ENCODE measurements at places on chromosomes 12 and 14.
A peak's percentile ranks its signal among the peaks of the same experiment; 100 is the strongest.

DNA sequence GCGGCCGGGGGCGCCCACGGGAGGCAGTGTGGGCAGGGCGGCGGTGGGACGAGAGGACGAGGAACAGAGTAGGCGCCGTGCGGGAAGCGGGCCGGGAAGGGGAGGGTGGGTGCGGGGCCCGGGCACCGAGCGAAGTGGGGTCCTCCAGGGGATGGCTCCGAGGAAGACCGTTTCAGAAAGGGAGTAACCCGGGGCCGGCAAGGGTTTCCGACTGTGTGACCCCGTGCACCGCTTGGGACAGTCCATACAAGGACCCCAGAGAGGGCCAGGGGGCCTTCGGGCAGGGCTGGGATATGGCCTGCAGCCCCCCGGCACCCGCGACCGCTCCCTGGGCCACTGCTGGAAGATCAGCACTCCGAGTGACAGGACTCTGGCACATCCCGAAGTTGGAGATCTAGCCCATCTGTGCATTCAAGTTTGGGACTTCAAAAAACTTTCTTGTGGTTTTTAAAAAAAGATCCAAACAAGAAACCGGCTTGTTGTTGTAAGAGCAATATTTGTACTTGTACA lies 448 bp downstream of the TSPAN9 start:
- peak; percentile 8 for DNase-seq

- no peak for DNase-seq
Measured at GRCh38 chr14:65359503-65359902, 53.0 kb upstream of the FUT8 start.

- DNase-seq, result no peak
Measured at GRCh38 chr14:74255281-74255680, 16.0 kb downstream of the VSX2 start.

DNA sequence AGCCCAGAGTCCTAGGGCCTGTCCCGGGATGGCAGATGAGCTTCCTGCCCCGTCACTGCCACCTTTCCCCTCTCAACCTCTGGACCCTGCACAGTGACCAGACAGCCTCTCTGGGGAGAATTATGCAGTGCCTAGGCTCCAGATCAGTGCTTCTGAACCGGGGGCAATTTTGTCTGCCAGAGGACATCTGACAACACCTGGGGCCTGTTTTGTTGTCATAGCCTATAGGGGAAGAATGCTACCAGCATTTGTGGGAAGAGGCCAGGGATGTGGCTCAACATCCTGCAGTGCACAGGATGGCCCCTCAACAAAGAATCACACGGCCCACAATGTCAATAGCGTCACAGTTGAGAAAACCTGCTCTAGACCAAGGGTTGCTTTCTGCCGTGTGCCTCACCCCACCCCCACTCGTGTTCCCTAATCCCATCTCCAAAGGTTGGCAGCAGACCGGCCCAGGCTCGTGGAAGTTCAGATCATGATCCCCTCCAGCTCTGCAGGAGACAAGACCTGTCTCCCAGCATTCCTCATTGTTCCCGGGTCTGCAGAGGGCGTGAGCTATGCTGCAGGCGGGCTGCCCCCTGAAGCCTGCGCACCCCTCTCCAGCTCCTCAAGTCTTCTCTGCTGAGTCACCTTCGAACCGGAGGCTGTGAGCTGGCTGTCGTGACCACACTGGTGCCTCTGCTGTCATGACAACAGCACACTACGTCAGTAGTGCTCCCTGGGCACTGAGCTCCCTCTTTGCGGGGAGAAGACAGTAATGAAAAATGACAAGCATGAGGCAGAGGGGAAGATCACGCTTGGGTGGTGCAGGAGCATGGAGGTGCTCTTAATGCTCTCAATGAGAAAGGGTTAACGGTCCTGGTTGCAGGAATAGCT lies 2.0 kb upstream of the GAPDH start:
- peak; percentile 83 for DNase-seq

GRCh38 chr12:4303750-4304149 lies 17.3 kb upstream of the TIGAR start:
- no peak for DNase-seq

DNA sequence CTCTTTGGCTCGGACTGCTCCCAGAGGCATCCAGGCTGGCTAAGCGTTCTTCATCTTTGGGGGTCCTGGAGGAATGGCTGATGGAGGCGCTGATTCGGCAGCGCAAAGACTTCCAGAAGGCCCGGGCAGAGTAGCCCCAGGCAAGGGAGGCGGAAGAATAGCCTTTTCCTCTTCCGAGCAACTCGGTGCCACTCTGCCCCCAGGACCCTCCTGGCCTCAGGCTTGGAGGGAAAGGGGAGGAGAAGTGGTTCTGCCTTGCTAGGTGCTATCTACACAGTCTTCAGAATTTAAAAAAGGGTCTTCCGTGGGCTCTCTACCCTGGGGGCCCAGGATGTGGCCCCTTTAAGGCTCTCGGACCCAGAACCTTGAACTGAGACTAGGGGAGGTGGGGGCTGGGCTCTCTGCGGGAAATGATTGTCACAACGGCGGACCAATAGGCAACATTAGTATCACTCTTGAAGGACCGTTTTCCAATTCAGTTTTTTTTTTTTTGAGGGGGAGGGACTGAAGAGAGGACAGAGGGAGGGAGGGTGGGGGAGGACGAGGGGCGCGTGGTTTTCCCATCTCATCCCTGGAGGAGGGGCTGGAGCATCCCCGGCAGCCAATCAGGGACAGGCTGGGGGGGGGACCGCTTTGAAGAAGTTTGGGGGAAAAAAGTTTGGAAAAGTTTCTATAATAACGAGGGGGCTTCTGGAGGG lies at the start of gene NFATC4:
NFATC4 (plus strand) TSS at position 671 of the 698 bp plus-strand sequence. CDS start 157 bp downstream, outside the sequence.
- DNase-seq, result no peak

DNA sequence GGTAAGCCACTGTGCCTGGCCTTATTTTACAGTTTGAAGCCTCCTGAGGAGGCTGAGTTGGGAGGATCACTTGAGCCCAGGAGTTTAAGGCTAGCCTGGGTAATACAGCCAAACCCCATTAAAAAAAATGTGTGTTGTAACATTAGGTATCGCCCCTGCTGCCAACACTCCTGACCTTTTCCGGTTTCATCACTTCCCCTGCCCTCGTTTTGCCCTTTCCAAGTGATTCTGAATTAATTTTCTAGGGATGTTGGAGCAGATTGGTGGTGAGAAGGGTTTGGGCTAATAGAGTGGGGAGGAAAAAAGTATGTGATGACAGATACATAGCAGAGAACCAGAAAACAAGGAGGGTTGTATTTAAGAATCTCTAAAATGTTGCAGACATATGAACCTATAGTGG lies 25.6 kb upstream of the C12orf71 start:
- no peak for DNase-seq

DNA sequence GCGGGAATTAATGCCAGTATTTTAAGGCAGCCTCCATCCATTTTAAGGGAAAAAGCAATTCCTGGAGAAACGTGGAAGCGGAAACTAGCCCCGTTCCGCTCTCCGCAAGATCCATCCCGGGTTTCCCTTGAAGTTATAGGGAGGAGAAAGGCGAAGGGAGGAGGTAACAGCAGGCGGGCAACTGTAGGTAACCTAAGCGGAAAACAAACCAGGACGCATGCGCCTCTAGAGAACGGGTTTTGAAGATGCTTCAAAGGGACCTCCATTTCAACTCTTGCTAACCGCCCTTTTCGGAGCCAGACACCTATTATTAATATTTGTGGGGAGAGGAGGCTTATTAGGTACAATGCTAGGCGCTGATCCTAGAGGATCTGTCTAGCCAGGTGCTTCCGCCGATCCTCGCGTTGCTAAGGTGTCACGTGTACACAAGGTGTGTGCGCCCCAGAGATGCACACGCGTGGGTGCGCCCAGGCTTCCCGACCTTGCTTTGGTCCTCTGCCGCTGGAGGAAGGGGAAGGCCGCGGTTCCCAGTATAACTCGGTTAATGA lies 6.2 kb downstream of the TBX5 start:
- DNase-seq, result no peak

GRCh38 chr14:100049220-100049619 lies 16.0 kb upstream of the EVL start:
- DNase-seq, result no peak

GRCh38 chr12:112285600-112286401 lies 96.4 kb downstream of the HECTD4 start:
- DNase-seq, result no peak

DNA sequence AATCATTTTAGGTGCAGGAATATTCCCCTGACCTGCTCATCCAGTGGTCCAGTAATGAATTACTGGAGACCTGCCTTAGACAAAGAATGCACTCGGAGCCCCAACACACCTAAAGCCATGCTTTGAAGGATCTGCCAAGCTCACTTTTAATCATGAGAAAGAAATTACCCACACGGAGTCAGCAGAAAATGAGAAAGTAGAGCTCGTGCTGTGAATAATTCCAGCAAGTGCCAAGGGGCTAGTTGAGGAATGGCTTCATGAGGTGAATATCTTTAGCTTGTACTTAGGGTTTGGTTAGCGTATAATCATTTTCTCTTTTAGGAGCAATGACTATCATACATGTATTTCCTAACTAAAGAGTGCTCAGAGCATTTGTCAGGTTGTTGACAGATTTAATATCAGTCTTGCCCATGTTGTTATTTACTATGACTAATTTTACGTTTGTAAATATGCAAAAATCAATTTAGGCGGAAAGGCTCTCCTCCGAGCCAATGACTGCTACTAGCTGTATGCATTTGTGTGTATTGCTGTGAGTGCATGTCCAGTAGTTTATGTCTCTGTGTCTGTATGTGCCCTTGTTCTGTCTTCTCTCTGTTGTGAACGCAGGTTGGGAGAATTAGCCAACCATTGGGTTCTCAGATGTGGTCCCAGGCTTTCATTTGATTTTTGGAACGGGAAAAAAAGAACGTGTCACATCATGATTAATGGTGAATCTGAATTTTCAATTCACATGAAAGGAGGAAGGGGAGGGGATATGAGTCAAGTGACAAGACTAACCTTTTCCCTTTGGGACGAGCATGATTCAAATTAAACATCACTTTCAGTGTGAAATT lies 98.4 kb downstream of the RMST start:
- DNase-seq, result no peak

GRCh38 chr12:81835783-81836182 lies 76.6 kb upstream of the PPFIA2 start:
- no peak for DNase-seq

DNA sequence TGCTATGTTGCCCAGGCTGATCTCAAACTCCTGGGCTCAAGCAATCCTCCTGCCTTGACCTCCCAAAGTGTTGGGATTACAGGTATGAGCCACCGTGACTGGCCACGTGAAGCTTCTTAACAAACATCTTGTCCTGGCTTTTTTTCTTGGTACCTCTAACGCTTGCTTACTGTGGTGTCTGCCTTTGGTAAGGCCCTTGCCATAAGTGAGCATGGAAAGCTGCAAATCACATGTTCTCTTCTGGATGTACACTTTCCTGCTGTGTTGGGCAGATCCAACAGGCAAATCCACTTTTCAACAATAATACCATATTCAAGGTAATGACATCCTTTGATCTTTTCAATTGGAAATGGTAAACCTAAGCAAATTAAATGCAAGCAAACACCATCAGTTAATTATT lies 54.6 kb downstream of the ARF6 start:
- no peak for DNase-seq

GRCh38 chr12:76226397-76226796 lies 121.8 kb downstream of the BBS10 start:
- no peak for DNase-seq

GRCh38 chr12:232731-233614 lies 19.0 kb upstream of the SLC6A12 start:
- no peak for DNase-seq

DNA sequence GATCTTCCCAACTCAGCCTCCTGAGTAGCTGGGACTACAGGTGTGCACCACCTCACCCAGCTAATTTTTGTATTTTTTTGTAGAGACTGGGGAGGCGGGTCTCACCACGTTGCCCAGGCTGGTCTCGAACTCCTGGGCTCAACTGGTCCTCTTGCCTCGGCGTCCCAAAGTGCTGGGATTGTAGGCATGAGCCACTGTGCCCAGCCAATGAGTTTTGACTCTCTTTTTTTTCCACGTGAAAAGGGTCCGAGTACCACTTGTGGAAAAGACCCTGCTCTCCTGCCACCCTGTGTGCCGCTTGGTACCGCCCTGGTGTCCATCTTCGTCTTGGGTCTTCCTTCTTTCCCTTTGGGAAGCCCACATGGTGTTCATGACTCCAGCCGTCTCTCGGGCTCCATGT lies 17.6 kb downstream of the TEDC1 start:
- DNase-seq, result no peak

DNA sequence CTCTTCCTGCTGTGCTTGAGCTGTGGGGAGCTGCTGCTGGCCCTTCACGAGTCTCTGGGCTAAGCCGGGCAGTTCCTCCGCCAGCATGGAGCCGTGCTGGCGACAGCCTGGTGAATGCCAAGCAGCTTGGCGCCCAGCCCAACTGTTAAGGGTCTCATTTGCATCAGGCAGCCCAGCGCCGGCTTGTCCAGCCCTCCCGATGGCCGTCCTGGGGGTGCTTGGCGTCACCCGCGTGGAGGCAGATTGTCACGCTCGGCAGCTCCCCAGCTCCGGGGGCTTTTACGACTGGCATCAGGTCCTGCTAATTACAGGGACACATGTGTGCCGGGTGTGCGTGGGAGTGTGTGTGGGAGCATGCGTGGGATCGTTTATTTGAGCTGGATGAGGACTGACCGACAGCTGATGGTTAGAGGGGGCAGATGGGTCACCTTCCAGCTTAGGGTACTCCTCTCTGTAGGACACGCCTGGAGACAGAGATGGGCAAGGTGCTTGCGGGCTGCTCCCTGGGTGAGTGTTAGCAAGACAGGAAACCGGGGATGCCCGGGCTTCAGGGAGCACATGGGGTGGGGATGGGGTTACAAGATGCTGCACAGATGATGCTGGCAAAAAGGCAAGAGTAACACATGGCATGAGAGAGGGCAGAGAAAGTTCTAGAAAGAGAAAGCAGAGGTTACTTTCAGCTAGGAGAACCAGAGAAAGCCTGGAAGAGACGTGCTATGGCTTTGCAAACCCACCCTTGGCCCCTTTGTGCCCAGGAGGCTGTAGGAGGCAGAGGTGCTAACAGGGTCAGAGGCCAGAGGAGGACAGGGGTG lies 64.1 kb downstream of the KIF26A start:
- DNase-seq, result no peak

DNA sequence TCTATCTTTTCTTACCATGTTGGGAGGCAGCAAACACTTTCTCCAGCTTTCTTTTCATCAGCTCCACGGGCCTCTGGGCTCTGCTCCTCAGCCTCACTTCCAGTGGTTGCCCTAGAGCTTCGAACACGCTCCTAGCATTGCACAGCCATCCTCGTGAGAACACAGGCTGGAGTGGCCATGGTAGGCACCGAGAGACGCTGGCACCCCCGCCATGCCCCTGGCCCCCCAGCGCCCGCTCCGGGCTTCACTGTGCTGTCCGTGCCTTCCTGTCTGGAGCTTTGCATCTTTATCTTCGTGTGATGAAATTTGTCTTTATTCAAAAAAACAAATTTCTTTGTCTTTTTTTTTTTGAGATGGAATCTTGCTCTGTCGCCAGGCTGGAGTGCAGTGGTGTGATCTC lies 352.2 kb downstream of the TMEM121 start:
- DNase-seq, result no peak

- no peak for DNase-seq
Measured at GRCh38 chr12:4116251-4117111, 157.1 kb upstream of the CCND2 start.

GRCh38 chr14:100552524-100553125 lies 34.6 kb downstream of the BEGAIN start:
- DNase-seq, result no peak

- DNase-seq, result no peak
Measured at GRCh38 chr12:24896171-24896570, 52.7 kb downstream of the BCAT1 start.

- DNase-seq, result no peak
Measured at GRCh38 chr12:71942703-71943102, 4.1 kb downstream of the TPH2 start.

GRCh38 chr12:211142-211465 lies 2.9 kb downstream of the SLC6A12 start:
- DNase-seq, result no peak

Data from CD4-positive, alpha-beta T cell treated with Interleukin-10 for 1 hour (primary cell).